ENCODE measurements at places on chromosomes 6 and 20.

- DNase-seq, result no peak
These were observed 14.0 kb upstream of the GSTA4 start for GRCh38 chr6:53009056-53009455.

- DNase-seq, result no peak
These were observed 38.3 kb upstream of the DUSP22 start for GRCh38 chr6:254016-254415.

GRCh38 chr6:89566930-89567629 lies 71.5 kb downstream of the LYRM2 start:
- no peak for DNase-seq

DNA sequence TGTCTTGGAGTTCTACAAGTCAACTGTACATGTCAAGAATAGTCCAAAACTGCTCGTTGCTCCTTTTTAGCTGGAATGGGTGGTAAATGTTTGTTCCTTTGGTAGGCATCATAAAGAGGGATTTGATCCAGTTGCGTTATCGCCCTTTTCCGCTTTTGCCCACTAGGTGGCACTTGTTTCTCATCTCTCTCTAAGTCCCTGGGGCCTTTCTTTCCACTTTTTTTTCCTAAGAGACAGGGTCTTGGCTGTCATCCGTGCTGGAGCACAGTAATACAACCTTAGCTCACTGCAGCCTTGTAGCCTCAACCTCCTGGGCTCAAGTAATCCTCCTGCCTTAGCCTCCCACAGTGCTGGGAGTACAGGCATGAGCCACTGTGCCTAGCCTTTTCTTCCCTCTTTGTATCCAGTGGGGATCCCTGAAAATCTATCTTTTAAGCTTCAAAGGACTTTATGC lies 20.7 kb downstream of the GTPBP2 start:
- peak; percentile 3 for DNase-seq

GRCh38 chr6:108872141-108872557 lies 23.9 kb downstream of the ARMC2 start:
- DNase-seq, result no peak

GRCh38 chr6:3376064-3376463 lies 80.8 kb downstream of the SLC22A23 start:
- peak; percentile 43 for DNase-seq

DNA sequence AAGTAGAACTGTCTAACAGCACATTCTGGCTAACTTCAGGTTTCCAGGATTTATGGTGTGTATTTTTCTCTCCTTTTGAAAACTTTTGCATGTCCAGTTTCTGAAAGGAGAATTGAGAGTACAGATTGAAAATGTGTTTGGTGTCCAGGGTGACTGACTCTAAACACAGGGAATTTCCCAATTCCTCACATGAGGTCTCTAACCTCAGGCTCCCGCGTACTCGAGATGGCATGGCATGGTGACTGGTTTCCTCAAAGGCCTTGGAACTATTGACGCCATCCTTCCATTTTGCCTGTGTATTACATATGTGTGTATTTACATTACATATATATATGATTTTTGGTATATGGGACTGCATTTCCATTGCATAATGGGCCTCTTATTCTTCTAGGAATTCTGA lies 52.5 kb downstream of the PRND start:
- DNase-seq, result no peak

- DNase-seq, result peak; percentile 13
These were observed 1.6 kb downstream of the PRDM1 start for GRCh38 chr6:106087548-106088325.

GRCh38 chr6:78605909-78606446 lies 261.4 kb upstream of the IRAK1BP1 start:
- DNase-seq, result no peak

GRCh38 chr6:3175715-3176402 lies 18.5 kb upstream of the TUBB2A start:
- DNase-seq, result no peak

- no peak for DNase-seq
These were observed 4.0 kb downstream of the SOX18 start for GRCh38 chr20:64045346-64046011.

DNA sequence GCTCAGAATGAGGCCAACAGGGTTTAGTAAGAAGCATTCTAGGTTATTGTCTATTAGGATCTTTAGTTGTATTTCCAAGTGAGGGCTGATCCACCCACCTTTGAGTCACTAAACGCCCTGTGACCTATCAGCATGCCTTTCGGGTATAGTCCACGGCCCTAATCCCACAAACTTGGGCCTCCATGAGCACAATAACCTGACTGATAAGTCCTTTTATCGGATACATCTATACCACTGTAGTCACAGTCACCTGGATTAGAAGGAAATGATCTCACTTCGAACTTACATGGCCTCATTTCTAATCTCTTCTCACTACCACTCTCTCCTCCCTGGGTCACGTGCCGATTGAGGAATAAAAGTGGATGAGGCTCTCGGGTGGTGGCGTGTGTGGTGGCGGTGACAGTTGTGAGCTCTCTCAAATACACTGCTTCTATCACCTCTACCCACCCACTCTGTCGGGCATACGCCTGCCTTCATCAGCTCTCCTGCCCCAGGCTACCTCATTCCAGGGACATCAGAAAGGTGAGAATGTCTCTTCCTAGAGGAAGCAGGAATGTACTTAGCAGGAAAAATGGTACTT lies 65.2 kb downstream of the TRAM2 start:
- DNase-seq, result no peak

DNA sequence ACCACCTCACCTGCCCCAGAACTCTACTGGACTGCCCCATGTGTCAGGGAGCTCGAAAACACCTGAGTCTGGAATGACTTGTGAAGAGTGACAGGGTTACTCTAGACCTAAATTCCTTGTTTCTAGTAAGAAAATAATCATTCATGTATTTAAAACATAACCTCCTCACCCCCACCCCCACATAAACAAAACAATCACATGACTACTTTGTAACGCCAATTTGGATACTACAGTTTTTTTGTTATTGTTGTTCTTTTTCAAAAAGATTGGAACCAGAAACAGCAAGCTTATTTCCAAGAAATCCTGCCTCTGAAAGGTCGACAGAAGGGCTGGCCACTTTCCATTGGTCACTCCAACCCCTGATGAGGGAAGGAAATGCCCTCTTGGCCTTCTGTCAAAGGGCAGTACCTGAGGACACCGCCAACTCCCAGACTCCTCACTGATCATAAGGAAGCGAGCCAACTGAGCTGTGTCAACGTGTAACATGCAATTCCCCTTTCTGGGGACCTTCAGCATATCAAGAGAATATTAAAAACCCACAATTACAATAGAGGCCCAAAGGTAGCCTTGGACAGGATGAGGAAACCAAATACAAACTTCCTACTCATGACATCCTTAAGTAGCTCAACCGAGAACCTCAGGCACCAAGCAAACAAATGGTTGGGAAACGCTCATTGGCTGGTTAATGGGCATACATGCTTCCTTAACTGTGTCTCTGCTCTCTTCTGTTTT lies 2.6 kb downstream of the MCUR1 start:
- DNase-seq, result no peak

GRCh38 chr20:8844179-8844578 lies 224.7 kb upstream of the PLCB4 start:
- no peak for DNase-seq

DNA sequence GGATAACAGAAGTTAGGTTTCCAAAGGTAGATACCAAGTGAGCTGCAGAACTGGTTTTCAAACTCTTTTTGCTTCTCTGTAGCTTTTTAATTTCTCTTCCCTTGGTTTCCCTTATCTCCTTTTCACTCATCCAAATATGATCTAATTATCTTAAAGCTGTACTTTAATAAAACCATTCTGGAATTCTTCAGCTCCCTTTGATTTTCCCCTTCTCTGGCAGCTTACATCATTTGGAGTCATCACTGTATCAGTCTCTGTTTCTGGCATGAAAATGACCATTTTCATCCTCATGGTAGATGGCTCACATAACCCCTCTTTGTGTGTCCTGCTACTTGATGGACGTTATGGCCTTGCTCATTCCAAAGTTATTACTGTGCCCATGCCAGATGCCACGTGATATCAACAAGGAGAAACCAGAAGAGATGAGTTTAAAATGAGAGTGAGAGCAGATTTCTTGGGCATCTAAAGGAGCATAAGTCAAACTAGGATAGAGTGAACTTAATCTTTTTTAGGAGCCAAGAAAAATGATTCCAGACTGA lies 620.2 kb downstream of the QKI start:
- DNase-seq, result no peak

DNA sequence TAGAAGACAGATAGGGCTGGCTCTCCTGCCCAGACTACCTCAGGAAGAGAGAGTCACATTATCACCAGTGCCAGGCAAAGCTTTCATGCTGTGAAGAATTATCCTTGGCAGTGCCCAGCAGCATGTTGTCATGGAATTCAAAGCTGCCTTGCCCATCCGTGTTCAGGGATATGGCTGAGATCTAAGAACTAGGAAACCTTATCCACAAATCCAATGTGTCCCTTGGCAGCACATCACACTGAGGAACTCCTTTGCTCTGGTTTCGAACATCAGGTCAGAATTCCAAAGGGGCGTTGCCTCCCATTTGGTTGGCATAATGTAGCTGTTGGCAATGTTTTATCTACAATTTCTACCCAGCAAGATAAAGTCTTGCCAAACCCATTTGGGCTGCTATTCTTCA lies 52.7 kb downstream of the ADGRF1 start:
- DNase-seq, result no peak

- no peak for DNase-seq
These were observed 103.4 kb upstream of the CDYL start for GRCh38 chr6:4672772-4673171.

DNA sequence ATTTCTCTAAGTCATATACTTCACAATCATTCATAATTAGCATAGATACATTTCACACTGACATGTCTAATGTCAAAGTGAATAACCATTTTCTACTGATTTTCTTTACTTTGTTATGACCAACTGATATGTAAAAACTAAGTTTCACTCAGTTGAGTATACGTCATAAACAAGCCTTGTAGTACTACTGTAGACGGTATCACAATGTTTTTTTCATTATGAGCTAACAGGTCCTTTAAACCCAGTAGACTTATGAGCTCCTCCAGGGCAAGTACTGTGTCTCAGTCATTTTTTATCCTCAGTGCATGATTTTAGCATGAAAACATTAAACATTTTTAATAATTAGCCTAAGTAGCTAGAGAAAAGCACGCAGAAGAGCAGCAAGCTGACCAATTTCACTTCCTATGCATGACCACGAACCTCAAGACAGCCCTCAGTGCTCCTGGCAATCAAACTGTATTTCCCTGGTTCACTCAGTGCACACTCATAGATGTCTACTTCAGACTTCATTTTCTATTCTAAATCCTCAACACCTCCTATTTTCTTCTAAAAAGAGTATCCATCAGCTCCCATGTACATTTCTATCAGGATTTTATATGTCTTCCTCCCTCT lies 32.0 kb upstream of the TFAP2D start:
- no peak for DNase-seq

DNA sequence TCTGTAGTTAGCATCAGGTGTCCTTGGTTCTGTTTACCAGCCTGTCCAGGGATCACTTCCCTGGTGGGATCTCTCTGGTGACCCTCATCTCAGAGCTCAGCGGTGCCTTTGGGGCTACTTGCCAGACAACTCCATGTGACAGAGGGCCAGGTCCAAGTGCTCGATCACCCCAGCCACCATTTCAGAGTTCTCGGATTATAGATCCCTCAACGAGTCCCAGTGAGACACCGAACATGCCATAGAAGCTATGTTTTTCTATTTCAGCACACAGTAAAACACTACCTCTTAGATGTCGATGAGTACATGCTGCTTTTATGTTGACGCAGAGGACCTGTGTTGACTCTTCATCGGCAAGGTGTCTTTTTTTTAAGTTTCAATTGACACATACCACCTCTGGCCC lies 170.1 kb upstream of the AKAP12 start:
- DNase-seq, result no peak

- no peak for DNase-seq
These were observed 43.0 kb downstream of the F13A1 start for GRCh38 chr6:6277413-6277812.

DNA sequence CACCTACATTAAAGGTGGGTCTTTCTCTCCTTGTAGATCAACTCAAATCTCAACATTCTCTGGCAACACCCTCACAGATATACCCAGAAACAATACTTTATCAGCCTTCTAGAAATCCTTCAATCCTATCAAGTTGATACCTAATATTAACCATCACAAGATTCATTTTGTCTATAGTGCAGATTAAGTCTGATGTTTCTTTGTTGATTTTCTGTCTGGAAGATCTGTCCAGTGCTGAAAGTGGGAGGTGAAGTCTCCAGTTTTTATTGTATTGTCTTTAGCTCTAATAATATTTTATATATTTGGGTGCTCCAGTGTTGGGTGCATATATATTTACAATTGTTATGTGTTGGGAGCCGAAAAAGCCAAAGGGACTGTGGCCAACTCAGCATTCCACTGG lies 493.9 kb upstream of the ADGRB3 start:
- DNase-seq, result no peak

DNA sequence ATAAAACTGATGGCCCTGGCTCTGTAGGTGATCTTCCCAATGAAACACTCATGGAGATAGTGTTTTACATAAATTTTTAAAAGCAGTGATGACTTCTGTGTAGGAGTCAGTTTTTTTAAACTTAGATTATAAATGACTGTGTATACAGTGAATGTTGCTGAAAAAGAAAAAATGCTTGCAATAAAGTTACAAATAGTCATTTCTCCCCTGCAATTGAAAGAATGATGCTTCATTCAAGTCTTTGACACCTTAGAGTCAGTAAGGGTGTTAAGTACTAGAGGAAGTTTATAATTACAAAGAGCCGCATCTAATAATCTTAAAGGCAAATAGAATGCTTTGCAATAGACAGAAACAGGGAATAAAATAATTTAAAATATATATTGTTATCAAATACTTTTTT lies 27.6 kb downstream of the ZNF292 start:
- DNase-seq, result no peak

GRCh38 chr6:17610835-17611234 lies 10.7 kb downstream of the FAM8A1 start:
- DNase-seq, result no peak

- no peak for DNase-seq
These were observed 78.4 kb upstream of the TMEM170B start for GRCh38 chr6:11459079-11459610.

- DNase-seq, result no peak
These were observed 36.5 kb upstream of the BCLAF1 start for GRCh38 chr6:136326038-136326553.

- DNase-seq, result no peak
These were observed 32.1 kb upstream of the MANEA start for GRCh38 chr6:95545226-95545625.

DNA sequence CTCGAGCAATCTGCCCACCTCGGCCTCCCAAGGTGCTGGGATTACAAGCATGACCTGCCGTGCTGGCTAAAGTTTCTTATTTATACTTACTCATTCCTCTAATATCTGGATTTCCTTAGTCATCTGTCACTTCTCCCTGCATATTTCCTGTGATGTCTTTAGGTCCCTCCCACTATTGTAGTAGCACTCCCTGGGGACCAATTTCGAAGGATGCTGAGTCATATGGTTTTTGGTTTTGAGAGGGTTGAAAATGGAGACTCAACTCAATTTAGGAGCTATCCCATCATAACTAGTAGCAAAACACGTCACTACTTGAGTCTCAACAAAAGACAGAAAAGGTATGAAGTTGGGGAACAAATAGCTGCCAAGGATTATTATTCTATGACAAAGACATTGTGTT lies 20.2 kb downstream of the MCUR1 start:
- no peak for DNase-seq

GRCh38 chr6:2623295-2623694 lies 127.4 kb downstream of the MYLK4 start:
- no peak for DNase-seq

GRCh38 chr6:129606664-129607063 lies 103.3 kb downstream of the ARHGAP18 start:
- no peak for DNase-seq

All from nucleus accumbens (tissue), 56 donors.